Type B pancreatic cell (in vitro differentiated cells): ENCODE measurements at places on chromosomes 5 and 9.

DNA sequence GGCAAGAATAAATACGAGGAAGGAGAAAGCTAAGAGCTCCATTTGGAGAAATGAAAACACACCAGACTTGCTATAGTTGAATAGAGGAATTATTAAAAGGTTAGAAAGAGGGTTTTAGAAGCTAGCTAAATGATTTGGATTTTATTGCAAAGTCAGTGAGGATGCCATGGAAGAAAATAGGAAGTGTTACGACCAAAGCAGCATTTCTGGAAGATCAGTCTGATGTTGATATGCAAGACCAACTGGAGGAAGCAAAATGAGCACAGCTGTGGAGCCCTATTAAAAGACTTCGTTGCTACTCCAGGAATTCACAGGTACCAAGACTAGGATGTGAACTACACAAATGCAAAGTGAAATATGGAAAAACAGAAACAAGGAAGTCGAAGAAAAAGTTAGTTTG is 2.1 kb downstream of the DHX29 start:
- no peak for DNase-seq

DNA sequence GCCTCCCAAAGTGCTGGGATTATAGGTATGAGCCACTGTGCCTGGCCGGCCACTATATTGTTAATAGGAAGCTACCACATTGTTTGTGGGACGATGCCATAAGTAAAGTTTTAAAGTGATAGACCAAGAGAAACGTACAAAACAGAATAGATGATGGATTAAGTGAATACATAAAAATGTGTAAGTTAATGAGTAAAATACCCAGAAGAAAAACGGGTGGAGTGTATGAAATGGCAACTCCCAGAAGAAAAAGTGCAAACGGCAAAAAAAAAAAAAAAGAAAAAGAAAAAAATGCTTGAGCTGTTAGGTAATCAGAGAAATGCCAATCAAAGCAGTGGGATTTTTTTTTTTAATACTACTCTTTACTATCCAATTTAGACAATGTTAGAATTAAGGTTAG is 246.0 kb downstream of the PDZD2 start:
- DNase-seq: no peak

DNA sequence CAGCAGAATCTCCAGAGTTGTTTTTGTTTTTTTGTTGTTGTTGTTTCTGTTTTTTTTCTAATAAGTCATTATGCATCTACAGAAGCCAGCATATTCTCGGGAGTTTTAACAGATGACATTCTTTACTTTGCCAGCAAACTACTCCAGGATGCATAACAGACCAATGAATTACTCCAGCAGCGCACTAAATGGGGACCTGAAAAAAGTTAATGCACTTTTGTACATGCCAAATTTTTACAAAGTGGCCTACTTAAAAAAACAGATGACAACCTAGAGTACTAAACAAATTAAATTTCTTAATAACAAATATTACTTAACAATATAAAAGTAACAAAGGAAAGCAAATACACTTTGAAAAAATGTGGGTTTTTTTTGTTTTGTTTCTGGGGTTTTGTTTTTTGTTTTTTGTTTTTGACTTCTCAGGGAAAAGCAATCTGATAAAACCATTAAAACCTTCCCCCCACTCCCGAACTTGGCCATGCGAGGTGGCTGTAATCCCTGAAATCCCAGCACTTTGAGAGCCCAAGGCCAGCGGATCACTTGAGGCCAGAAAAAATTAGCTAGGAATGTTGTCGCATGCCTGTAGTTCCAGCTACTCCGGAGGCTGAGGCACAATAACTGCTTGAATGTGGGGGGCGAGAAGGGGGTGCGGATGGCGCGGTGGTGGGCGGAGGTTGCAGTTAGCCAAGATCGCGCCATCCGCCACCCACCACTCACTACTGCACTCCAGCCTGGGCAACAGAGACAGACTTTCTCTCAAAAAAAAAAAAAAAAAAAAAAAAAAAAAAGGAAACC is 352.4 kb downstream of the CETN3 start:
- no peak for DNase-seq

DNA sequence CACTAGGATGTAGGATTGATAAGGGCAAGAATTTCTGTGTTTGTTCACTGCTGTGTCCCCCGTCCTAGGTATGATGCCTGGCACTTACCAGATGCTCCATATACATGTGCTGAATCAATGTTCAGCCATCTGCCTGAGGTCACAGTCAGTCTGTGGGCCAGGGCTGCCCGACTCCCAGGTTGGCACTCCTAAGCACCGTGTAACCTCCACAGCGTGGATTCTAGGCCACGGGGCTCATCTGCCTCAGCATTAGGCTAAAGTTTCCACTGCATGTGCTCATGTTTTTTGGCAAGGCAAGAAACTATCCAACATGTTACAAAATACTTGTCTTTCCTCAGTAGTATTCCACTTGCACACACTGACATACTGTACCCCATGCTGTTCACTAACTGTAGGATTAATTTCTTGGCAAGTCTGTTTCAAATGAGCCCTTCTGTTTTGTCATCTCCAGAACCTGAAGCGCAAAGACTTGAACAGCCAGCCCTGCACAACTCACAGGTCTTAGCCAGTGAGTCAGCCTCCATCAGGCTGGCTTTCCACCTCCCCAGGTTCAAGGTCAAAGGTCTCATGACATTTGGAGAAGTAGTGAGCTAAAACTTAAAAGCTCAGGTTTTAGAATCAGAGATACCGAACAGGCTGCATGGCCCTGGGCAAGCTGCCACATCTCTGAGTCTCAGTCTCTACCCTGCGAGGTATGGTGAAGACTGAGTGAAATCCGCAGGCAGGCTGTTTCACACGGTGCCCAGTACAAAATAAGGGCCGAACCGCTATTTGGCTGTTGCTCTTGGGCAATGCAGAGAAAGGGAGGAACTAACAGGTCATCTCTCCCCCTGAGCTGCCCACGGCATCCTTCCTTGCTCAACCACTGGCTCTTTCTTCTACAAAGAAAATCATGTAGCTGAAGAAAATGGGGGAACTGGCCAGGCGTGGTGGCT is 7.2 kb downstream of the TOR1A start:
- DNase-seq: no peak

DNA sequence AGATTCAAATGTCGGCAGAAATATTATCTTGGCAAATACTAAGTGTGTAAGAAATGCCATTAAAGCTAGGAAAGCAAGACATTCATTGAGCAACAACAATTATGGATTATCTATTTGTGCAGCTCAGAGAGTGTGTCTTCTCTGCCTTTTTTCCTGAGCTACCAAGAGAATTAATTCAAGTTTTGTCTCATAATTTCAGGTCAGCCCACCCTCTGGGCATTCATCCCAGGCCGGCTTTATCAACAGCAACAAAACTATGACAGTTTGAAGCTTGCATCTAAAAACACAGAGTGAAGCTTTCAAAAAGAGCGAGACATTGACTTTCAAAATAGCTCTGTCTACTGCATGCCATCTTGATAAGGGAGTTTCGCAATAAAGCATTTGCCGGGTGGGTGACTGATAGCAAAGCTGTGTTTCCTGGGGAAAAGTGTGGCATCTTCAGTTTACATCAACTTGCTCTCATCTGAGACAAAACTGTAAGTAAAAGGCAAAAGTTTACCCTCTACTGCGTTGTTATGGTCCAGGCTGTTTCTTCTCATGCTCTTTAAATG is 182.4 kb downstream of the IRX1 start:
- no peak for DNase-seq

- DNase-seq: no peak
These were observed 811.0 kb upstream of the GRAMD2B start for GRCh38 chr5:125612181-125612721.

DNA sequence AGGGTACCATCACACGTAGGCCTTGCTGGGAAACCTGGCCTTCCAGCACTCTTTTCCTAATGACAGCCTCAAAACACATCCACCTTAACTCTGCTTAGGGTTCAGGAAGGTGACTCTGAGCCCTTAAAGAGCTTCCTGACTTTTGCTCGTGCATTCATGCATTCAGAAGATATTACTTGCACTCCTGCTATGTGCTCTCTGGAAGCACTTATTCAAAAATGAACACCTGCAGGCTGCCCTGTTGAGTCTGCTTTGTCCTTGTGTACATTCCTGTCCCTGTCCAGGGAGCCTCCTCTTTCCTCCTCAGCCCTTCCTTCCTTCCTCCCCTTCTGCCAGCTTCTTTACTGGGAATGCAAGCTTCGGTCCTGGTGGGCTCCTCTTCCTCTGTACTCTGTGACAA is 61.5 kb downstream of the SPRY4 start:
- no peak for DNase-seq

- DNase-seq: no peak
These were observed 33.4 kb downstream of the TJP2 start for GRCh38 chr9:69207503-69207902.

DNA sequence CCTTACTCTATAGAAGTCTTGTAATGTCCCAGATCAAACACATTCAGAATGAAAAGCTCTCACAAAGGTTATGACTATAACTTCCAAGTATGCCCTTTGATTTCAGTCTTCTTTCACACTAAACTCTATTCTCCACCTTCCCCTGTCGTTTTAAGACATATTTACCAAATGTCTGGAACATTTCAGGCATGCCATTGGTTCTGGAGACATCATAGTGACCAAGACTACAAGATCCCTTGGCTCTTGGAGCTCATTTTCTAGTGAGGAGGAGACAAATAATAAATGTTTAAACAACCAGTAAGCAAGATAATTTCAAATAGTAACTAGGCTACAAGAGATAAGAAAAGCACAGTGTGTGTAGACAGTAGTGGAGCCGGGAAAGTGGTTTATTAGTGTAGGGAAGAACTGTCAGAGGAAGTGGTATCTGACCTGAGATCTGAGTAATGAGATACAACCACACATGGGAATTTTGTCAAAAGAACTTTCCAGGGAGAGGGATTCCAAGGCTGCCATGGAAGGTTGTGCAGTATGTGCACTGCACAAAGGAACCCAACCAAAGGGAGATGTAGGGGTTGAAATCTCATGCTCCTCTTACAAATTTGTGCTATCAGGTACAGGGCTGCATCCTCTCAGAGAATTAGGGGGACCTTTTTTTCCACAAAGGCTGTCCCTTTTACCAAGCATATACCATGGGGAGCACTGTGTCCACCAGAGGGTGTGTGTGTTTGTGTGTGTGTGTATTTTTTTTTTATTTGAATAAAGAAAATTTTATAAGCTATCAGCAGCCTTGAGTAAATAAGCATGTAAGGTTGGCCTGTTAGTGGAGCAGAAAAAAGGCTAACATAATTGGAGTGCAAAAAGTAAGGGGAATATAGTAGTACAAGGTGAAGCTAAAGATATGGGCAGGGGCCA is 1279.1 kb upstream of the WWC1 start:
- no peak for DNase-seq

GRCh38 chr5:73902327-73903051 is 276.5 kb downstream of the ARHGEF28 start:
- DNase-seq: no peak
